Left forelimb (tissue), 1 donor: ENCODE measurements at places on chromosomes 5 and 9.

- DNase-seq = no peak
These were observed 535.3 kb downstream of the PDE4D start for GRCh38 chr5:59358005-59358861.

- DNase-seq = no peak
These were observed 79.2 kb downstream of the DOCK2 start for GRCh38 chr5:169716287-169716686.

DNA sequence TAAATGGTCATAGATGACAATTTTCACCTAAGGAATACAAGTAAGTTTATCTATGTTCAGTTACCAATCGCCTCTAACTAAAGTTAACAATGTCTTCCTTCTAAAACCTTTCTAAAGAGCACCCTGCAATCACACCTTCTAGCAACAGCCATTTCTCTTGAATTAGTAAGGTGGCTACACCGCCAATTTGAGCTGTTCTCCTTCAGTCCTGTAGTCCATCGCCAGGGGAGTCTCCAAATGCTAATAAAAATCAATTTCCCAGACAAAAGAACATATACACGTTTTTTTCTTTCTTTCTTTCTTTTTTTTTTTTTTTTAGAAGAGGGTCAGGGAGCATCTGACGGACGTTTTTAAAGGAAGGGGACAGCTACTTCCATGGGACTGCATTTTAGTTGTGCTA lies 729 bp upstream of the RORB start:
- no peak for DNase-seq

GRCh38 chr9:79043916-79044315 lies 527.8 kb upstream of the TLE4 start:
- DNase-seq = no peak

DNA sequence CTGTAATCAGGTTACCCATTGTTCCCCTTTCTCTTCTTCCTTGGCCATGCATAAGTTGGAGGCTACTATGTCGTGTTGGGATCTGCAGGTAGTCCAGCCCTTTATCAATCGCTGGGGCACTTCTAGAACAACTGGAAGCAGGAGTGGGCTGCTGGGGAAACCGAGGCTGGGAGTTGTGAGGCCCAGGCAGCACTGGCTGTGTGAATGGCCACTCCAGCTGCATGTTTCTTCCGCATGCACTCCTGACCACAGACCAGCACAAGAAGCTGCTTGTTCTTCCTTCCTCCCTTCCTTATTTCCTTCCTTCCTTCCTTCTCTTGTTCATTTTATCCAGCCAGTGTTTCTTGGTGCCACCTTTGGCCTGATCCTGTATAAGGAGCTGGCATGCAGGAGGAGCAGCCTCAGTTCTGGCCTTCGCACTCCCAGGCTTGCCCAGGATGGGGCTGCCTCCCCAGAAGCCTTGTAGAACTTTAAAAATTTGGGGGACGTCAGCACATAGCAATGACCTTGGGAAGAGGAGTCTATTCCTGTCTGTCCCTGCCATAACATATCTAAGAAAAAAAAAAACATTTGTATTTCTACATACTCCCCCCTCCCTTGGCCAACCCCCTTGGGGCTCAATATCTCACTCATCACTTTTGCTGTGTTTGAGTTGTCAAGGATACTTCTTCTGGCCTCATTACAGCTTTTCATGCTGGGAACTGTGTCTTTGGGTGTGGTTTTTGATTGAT lies 20.8 kb upstream of the CXCL14 start:
- no peak for DNase-seq

GRCh38 chr5:96709152-96709821 lies 47.1 kb downstream of the CAST start:
- no peak for DNase-seq

GRCh38 chr9:6270896-6271295 lies 55.3 kb downstream of the IL33 start:
- no peak for DNase-seq

DNA sequence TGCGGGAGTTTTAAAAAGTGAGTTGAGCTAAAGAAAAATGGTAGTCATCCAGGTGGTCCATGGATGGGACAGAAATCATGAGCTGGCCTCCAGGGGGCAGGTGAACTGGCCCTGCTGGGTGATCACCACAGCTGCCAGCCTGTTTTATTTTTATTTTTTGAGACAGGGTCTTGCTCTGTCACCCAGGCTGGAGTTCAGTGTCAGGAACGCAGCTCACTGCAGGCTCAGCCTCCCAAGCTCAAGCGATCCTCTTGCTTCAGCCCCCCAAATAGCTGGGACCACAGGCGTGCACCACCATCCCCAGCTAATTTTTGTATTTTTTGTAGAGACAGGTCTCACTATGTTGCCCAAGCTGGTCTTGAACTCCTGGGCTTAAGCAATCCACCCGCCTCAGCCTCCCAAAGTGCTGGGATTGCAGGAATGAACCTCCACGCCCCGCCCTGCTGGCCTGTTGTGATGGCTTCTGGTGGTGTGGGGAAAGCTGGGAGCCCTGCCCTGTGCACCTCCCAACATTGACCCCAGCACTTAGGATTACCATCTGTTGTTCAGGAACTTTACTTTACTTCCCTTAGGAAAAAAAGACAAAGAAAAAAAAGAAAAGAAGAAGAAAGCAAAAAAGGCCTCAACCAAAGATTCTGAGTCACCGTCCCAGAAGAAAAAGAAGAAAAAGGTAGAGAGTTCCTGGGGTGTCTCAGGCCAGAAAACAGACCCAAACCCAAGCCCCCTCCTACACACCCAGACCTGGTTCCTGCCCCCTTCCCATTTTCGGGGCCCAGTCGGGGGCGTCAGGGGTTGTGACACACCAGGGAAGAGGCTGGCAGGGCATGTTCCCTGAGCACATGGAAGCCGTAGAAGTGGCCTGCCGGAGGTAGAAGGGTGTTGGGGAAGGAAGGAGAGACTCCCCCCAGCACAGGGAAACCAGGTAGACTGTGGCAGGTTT lies 14.7 kb downstream of the CD74 start:
- no peak for DNase-seq

GRCh38 chr9:117403848-117404247 lies 11.0 kb downstream of the ASTN2 start:
- DNase-seq = no peak

- no peak for DNase-seq
These were observed 167.0 kb downstream of the YTHDC2 start for GRCh38 chr5:113680534-113680933.

GRCh38 chr5:148374690-148375360 lies 8.9 kb upstream of the FBXO38 start:
- DNase-seq = no peak

GRCh38 chr5:89673019-89673418 lies 736.5 kb downstream of the CETN3 start:
- DNase-seq = no peak

GRCh38 chr5:58156973-58157701 lies 302.7 kb downstream of the PLK2 start:
- DNase-seq = peak; percentile 76

- DNase-seq = no peak
These were observed 467 bp downstream of the C9orf78 start for GRCh38 chr9:129834489-129835127.

DNA sequence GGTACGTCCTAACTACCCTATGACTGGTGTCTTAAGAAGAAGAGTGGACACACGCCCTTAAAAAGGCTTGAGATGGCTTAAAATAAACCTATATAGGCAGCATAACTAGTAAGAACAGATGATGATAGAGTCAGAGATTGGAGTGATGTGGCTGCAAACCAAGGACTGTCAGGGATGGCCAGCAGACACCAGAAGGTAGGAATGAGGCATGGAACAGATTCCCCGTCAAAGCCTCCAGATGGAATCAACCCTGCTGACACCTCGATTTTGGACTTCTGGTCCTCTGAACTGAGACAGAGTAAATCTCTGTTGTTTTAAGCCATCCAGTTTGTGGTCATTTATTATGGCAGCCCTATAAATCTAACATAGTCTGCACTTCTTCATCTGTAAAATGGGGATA lies 7.4 kb downstream of the TMOD1 start:
- DNase-seq = peak; percentile 22

GRCh38 chr5:36172599-36172998 lies 20.7 kb downstream of the SKP2 start:
- DNase-seq = no peak

DNA sequence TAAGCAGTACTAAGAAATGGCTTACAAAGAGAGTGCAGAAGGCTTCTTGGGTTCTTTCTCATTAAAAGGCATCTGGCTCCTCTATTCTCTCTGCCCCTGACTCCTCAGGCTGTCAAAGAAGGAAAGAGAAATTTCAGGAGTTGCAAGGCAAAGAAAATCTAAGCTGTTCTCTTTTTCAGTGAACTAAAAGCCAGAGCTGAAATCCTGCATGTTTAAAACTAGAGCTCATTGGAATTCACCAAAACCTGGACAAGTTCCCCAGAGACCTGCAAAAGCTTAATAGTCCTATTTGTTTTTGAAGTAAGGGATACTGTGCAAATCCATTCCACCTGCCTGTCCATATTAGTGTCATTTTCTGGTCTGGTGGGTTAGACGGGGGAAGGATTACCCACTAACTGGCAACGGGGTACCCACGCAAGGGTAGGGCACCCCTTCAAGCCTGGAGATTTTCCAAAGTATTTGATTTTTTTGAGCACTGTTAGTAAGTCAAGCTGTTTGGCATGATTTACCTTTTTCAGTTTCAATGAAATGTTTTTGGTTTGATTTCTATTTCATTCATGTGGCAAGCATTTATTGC lies 179.3 kb downstream of the FSTL4 start:
- no peak for DNase-seq

- DNase-seq = no peak
These were observed 11.7 kb upstream of the NSMF start for GRCh38 chr9:137470785-137471184.

DNA sequence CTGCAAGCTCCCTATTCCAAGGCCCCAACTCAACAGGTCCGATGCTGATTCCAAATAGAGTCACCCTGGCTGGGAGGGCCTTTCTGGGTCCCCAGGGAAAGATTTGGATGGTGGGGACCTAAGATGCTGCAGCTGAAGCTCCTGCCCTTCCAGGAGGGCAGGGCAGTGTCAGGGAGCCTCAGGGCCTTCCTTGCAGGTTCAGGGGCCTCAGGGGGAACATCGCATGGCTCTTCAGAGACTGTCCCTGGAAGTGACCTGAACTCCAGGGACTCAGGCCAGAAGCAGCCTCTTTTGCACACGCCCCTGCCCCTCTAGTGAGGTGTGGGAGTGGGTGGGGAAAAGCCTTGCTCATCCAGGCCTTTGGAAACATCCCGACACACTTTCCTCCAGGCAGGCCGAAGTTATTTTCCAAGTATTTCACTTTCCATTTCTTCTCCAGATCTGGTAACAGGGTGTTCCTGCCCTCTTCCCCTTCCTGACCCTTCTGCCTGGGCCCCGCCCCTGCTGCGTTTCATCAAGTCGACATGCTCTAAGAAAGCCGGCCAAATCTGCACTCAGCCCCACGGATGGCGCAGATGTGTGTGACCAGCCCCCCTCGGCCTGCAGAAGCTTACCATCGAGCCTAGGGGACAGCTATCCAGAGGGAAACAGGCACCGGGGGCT lies 159.5 kb downstream of the FGF18 start:
- DNase-seq = no peak

GRCh38 chr9:33263131-33264002 lies 1.1 kb downstream of the BAG1 start:
- DNase-seq = no peak

- no peak for DNase-seq
These were observed 39.8 kb upstream of the NEK6 start for GRCh38 chr9:124217836-124218437.

- no peak for DNase-seq
These were observed 14.8 kb upstream of the ZNF474 start for GRCh38 chr5:122114501-122114900.

DNA sequence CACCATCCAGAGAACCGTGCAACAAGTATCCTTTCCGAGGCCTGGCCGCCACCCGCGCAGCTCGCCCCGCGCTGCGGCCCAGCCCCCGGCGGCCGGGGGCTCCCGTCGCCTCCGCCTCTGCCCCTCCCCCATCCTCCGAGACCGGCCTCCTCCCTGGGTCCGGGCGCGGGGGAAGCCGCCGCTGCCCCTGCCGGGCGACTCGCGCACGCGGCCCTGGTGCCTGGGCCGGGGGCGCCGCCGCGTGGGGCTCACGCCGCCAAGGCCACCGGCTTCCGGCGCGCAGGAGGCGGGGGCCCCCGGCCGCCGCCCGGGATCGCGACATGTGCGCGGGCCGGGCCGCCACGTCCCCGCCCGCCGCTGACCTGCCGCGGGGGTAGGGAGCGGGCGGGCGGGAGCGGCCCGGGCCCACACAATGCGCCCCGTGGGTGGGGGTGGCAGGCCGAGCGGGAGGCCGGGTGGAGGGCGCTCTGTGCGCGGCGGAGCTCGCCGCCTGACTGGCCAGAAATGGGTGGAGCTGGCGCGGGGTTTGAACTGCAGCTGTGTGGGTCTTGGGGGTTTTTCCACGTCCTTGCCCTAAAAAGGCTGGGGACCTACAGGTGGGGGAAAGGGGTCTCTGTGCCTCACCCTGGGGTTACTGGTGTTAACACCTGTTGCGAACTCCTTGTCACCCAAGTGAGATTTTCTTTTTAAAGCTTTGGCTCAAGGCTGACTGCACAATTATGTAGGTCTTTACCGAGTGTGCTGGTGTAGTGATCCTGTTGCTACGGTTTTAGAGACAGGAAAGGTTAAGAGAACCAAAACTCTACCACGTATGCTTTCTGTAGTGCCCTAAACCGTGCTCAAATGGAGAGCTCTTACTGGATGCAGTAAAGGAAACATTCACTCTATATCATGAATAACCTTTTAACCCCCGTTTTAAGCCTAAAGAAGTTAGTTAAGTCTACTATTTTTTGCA lies 32.3 kb downstream of the TNPO1 start:
- peak; percentile 79 for DNase-seq

GRCh38 chr9:92476962-92477361 lies 5.3 kb downstream of the ASPN start:
- DNase-seq = no peak

DNA sequence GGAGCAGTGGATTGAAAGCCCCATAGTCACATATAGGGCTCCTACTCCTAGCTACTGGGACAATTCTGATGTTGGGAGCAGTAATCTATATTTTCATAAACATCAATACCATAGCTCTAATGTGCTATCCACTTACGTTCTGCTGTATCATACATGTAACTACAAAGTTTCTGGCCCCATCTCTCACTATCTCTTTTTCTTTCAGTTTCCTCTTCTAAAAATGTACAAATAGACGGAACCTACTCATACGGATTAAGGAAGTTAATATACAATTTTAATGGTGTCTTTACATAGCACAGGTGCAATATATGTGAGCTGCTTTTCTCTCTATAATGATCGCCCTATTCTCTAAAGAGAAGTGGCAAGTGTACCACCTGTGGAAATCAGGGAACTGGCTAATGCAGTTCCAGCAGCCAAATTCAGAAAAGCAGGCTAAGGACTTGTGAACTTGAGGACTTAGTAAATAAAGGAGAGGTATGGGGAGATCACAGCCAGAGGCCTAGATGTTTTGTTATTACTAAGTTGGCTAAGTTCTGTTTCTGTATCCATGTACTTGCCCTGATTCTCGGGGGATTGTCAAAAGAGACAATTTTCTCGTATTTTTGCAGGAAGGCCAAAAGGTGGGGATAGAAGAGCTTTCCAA lies 1021.9 kb downstream of the CDH12 start:
- no peak for DNase-seq
